ENCODE measurements at places on chromosomes 2 and 18. TPM values are rescaled to one million over a fixed set of nuclear protein-coding genes. Genes with fewer than 3 reads are reported as not detected.

The C2orf66 gene
- 0.06 TPM for total RNA-seq

The MC4R gene
- total RNA-seq: not detected

The CYP1B1 gene
- total RNA-seq: 6.9 TPM

The SCN3A gene
- total RNA-seq: not detected

The PROC gene
- 3.5 TPM for total RNA-seq
